ENCODE measurements at places on chromosomes 7 and 10.

- DNase-seq, result no peak
Observed at GRCh38 chr7:131072505-131073091, 255.1 kb upstream of the MKLN1 start.

DNA sequence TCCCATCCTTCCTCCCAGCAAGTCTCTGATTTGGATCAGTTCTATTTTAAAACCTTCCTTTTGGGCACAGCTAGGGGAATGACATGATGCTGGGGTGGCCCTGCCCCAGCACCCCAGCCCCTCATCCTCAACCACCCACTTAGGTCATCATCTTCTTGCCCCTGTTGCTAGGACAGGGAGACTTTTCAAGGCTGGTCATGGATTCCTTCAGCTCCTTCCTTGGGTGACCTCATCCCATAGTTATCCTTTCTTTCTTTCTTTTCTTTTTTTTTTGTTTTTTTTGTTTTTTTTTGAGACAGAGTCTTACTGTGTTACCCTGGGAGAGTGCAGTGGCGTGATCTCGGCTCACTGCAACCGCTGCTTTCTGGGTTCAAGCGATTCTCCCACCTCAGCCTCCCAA, 127.2 kb downstream of the WDFY4 start:
- no peak for DNase-seq

DNA sequence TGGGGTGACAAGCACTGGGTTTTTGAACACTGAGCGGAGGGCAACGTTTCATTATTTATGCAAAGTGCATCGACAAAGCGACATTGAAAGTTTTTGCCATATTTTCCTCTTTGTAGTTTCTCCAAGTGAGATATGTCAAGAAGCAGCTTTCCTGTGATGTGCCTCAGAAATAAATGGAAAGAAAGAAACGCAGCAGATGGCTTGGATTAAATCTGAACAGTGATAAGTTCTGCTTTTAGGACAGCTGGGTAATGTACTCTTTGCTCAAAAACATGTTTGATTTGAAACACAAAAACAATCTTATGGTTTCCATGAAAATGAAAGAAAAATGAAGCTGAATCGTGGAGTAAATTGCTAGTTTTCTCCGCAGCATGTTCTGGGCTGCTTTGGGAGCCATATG, 166.3 kb downstream of the PTPRN2 start:
- DNase-seq, result no peak

DNA sequence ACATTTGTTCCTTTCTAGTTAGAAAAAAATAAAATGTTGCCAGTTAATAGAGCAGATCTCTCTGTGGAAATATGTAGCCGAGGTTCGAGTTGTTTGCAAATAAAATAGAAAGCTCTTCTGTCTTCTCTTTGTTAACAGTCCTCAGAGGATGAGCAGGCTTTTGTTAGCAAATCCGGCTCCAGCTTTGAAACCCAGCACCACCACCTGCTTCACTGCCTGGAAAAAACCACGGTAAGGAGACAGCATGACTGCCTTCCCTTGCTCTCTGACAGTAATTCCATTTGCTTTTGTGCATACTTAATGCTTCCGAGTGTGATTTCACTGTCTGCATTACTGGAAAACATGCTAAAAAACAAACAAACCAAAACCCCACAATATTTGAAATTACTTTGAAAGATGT, 115.6 kb downstream of the TSPAN12 start:
- no peak for DNase-seq

DNA sequence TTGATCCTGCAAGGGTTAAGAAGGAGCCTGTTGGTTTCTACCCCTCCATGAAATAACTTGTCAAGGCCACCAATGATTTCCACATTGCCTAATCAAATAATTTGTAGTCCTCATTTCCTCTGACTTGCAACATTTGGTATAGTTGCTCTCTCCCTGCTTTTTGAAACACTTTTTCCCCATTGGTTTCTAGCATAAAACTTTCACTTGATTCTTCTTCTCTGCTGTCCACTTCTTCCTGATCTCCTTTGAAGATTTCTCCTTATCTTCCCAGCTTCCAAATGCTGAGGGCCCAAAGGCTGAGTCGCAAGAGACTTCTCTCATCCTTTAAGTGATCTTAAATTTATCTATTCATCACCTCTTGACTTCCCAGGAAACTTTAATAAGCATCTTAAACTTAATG, 134.2 kb downstream of the ITGB8 start:
- DNase-seq, result no peak

GRCh38 chr10:97798958-97799610, 27.3 kb upstream of the SFRP5 start:
- no peak for DNase-seq

DNA sequence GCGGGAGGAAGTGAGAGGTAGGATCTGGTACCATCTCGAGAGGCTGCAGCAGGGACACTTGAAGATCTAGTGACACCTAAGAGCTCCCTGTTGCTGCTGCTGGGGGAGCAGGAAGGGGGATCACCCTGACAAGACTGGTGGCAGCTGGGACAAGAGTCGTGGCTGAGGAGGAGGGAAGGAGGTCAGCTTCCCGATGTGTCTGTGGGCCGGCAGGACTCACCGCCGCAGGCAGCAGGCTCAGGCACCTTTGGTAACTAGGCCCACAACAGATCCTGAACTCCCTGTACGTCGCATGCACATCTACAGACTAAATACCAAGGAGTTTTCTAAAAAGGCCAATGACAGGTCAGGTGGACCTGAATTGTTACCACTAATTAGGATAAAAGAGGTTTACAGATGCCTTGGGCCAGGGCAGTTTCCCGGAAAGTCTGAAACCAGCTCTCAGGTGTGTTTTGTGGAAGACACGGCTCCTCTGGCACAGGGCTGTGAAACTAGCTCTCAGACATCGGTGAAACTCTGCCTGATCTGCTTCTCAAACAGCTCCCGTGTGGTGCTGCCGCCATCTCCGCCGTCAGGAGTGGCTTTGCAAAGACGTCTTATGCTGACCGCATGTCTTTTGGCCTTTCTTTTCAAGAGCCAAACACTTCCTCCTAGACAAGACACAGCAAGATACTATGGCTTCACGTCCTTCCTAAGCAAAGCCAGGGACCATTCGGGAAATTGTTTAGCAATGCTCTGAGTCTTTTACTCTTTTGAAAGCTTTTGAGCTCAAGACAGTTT, 609.7 kb downstream of the PTPRN2 start:
- DNase-seq, result no peak

DNA sequence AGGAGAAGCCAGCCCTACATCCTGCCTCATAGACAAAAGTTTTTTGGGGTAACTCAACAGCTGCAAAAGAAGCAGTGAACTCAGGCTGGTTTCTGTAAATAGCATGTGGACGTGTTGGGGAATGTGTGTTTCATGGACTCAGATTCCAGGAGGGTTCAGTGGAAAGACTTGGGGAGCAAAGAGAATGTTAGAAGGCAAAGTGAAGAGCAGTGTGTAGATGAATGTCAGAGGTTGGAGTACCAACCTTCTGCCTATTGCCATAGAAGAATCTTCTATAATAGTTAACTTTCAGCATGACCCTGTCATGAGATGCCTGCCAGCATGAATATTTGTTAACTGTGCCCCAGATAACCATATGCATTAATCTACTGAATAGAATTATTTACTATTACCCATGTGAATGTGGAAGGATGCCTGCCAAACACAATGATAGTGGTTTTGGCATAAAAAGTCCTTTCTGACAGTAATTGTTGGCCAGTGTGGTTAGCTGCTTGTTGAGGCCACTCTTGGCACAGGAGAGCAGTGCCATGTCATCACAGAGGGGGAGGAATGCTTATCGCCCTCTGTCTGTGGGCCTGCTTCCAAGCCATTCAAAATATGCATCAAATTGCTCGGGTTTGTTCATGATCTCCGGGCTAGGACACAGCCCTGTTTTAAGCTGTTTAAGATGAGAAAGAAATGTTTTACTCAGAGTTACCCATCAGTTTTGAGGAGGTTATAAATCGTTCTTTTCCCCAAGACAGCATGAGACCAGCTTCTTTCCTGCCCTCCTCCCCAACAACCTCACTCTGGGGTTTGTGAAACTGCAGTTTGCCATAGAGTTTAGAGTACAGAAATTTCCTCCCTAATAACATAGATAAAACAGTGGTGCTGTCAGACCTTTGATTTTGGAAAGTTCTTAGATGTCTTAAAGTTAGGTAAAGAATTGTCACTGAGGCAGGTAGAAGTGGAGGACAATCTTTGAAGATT, 165.3 kb downstream of the WNT2 start:
- DNase-seq, result no peak

- no peak for DNase-seq
Observed at GRCh38 chr10:70540089-70540788, 61.7 kb downstream of the PALD1 start.

DNA sequence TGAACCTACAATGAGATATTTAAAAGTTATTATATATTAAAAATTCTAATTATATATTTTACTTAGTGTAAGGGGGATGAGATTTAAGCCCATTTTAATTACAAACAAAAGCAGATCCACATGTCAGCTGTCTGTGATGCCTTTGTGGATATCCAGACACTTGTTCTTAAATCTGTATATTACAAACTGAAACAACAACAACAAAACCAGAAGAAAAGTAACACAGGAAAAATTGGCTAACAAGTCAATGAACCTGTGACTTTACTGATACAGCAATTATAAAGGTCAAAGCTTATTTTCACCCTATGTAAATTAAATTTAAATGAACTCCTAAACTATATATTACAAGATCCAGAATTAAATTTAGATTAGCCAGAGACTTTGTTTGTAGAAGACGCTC, 222.7 kb downstream of the CHCHD3 start:
- DNase-seq, result no peak

DNA sequence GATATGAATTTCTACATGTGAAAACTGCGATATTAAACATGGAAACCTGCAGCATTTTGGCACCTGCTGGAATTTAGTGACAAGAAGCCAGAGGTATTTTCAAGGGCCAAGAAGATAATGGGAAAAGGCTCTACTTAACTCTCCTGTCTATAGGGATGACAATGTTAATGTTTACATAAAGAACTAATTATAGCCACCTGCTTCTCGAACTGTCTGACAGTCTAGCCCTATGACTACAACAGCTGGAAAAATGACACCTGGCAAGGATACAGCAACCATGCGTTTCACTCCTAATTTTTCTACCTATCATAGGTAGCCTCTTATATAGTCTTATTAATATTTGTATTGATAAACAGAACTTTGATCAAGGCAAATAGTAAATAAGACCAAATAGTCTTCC, 49.6 kb downstream of the MAGI2 start:
- DNase-seq, result no peak
